ENCODE measurements at places on chromosomes 2 and 18.

DNA sequence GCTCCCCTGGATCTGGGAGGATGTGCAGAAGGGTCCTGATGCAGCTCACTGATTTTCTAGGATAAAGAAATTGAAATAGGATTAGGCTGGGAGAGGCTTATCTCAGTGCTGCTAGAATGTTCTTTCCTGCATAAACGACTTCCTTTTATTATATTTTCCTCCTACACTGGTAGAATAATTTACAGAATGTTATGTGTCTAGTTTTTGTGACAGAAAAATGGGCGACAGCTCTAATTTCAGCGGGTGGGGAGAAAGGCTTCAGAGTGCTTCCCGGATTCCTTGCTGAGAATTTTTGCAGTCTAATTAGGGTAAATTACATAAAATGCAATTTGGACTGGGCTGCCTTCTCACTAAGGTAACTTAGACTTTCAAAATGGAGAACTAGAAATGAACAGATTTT lies 66.2 kb downstream of the SKA1 start:
- no peak for DNase-seq

DNA sequence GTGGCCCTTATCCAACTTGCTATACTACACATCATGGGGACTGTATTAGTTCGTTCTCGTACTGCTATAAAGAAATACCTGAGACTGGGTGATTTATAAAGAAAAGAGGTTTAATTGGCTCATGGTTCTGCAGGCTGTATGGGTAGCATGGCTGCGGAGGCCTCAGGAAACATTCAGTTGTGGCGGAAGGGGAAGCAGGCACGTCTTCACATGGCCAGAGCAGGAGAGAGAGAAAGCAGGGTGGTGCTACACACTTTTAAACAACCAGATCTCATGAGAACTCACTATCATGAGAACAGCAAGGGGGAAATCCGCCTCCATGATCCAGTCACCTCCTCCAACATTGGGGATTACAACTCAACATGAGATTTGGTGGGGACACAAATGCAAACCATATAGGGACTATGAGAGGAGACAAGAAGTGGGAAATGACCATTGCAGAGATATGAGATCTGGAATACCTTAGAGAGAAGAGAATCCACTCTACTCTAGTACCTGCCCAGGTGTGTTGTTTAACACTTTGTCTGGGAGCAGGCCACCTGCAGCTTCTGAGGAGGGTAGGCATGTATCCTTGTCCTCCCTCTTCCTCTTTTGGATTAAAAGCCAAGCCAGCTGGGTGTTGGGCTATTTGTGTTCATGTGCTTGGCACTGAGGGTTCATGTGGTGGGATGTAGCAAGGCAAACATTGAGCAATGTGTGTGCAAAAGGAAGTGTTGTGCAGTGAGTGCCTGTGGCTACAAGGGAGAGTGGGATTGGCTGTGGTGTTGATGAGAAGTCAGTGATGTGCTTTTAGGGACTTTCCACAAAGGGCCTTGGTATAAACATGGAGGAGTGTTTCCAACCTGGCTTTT lies 22.8 kb downstream of the TTLL4 start:
- DNase-seq, result no peak

- no peak for DNase-seq
Observed at GRCh38 chr2:179262077-179262660, 2.5 kb downstream of the SESTD1 start.

DNA sequence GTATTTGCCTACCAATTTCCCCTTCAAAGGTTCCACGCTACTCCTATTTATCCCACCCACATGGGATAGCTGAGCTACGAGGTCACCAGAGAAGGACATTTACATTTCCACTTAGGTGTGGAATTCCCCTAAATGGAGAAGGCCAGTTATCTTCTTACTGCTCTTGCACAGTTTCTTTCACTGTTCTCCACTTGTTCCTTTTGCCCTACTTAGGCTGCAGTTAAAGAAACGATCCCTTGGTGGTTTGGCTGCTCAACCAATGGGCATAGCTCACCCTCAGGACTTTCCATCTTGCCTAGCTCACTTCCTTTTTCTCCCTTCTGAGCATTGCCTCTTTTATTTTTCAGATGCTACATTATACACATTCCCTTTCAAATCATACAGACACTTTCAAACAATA lies 11.2 kb upstream of the NABP1 start:
- DNase-seq, result no peak

DNA sequence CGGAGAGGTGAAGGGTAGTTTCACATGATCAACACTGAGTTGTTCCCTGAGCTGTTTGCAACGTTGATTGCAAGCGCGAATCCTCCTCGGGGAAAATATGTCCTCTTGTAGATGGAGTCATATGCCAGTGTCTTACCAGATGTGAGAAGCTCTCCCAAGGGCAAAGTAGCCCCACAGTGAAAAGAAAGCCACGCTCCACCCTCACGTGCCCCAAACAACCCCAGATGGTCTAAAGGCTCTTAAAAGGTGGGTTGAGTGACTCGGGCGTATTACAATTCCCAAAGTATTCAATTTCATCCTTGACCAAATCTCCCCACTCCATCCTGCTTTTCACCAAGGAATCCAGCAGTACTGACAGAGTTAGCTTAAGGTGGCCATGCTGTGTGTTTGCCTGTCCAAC lies 332.1 kb upstream of the SOX11 start:
- no peak for DNase-seq

GRCh38 chr2:168715849-168716248 lies 86.6 kb upstream of the NOSTRIN start:
- DNase-seq, result no peak

DNA sequence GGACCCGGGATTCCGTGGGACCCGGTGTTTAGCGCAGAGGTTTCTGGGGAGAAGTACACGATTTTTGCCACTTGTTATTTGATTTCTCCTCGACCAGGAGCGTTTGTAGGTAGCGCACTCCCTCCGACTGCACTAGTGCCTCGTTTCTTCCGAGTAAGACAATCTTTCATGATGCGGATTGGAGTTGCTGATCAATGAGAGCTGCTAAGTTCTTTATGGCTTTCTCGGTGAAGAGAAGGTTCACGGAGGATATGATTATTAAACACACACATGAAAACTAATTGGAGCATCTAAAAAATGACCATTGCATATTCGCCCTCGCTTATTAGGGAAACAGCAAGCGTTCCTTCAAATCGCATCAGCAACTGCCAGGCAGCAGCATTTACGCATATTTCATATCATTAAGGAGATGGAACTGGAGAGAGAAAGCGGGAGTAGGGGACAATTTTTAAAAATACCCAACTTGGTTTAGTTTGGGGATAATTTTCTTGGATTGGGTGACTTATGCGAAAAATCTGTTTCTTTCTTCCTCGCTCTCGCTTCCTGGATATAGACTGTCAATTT lies 616 bp downstream of the EML6 start:
- no peak for DNase-seq

DNA sequence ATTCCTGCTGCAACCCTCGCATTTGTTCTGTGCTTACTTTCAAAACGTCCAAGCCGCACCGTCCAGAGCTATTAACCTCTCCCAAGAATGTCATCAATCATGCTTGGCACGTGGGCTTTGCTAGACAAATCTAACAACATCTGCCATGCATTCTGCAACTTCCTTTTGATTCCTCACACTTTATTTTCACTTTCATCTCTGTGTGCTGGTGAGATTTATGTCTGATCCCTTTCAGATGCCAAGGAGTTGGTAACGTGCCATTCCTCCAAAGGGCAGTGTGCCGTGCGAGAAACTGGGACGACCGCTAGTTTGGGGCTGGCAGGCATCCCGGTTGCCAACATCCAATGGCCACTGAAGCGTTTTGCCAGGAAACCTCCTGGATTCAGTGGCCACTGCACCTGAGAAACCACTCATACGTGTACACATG lies 230.0 kb upstream of the PARD3B start:
- peak; percentile 65 for DNase-seq

DNA sequence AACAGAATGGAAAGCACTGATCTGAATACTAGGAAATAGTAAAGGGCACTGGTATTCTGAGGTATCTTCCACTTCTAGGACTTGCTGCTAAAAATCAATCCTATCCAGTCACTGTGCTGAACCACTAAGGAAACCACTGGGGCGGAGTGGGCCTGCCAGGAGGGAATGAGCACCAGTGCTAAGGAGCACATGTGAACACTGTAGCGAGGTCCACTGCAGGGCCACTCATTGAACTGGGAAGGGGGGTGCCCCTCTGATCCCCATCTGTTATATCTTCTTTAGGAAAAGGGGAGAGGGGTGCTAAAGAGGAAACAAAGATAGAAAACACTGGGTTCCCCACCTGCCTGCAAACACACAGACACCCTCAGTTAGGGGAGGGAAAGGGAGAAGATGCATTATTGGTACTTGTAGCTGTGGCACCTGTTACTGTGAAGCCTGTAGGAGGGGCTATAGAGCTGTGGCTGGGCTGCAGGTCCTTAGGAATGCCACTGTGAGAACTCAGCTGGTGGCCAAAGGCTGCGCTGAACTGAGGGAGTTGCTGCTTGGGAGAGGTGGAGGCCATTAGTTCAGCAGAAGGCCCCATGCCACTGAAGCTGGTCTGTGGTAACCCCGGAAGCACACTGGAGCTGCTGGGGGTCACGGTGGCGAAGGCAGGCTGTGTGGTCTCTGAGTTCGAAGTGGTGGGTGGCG lies 81.8 kb downstream of the INO80D start:
- no peak for DNase-seq

GRCh38 chr2:177691177-177691576 lies 298.6 kb downstream of the AGPS start:
- no peak for DNase-seq

DNA sequence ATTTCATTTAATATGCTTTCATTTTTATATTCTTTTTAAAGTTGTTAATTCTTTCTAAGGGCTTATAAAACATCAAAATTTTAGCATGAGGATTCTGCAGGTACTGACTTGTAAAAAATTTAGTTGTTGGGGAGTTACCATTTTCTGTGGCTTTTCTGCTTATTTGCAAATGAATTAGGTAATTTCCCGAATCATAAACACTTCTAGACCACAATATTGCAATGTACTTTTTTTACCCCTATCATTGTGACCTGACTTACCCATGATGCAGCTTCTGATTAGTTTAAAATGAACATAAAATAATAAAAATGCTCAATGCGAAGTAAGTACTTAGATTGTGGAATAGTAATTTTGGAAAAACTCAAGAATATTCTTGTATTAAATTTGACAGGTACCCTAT lies 11.4 kb downstream of the ARL6IP6 start:
- no peak for DNase-seq

DNA sequence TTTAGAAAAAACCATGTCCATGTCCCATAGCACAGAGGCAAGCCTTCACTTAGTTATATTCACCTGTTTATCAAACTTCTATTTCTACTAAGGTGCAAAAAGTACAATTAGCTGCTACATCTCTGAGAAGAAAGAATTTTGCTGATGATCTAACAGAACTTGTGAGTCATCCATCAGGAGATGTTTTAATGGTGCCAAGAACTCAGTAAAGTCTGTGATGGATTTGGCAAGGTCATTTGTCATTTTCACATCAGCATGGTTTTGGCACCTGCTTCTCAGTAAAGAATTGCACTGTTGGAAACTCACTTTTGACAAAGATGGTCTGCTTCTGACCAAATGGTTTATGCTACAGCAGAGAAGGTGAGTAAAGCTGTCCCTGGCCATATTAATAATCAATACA lies 195.7 kb upstream of the TMEFF2 start:
- DNase-seq, result no peak

DNA sequence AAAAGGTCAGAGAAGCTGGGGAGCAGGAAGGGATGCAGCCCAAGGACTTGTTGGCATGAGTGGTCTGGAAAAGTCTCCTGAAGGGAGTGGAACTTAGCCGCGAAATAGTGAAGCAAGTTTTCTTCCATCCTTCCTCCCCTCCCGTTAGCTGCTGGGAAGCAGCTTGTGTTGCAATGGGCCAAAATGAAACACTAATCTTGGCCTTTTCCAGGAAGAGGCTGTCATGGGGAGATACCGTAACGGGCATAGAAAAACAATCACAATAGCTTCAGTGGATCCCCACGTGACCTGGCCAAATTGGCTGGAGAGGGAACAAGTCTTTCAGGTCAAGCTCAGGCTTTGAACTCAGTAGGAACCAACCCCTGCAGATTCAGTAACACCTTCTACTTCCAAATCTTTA lies 49.3 kb downstream of the SEMA4F start:
- no peak for DNase-seq

GRCh38 chr2:14735696-14736095 lies 103.2 kb downstream of the LRATD1 start:
- DNase-seq, result no peak

GRCh38 chr2:24435391-24436316 lies 55.4 kb upstream of the NCOA1 start:
- DNase-seq, result peak; percentile 7

- DNase-seq, result peak; percentile 39
Observed at GRCh38 chr2:156784020-156784701, 348.0 kb downstream of the GPD2 start.

DNA sequence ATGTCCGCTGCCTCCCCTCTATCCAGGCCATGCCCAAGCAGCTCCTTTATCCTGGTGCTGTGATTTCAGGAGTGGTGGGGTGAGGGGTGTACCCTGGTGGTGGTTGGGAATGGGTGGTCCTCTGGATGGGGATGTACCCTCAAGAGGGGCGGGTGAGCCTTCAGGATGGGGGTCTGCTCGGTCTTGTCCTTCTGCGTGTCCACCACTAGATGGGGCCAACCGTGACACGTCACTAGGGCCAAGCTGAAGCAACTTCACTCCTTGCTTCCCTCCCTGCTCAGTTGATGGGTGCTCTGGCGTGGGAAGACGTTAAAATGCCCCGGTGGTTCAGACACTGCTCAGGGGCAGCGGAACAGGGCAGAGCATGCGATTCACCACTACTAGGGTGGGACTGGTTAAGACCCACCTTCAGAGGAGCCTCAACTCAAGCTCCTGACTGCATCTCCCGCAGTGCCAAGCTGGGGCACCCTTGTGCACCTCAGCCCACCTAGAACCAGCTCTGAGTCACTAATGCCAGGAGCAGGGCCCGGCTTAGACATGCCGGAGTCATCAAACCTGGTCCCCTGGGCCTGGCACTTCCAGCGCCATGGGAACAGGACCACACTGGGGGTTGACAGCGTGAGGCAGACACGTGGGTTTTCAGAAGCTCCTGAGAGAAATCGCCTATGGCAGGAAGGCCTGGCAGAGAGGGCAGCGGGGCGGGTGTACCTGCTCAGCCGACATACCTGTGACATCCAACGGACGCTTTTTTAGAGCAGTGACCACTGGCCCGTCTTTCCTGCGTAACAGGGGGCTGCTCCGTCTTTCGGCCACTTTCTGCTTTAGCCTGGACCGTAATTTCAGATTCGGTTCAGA lies 256.7 kb downstream of the HDAC4 start:
- no peak for DNase-seq

DNA sequence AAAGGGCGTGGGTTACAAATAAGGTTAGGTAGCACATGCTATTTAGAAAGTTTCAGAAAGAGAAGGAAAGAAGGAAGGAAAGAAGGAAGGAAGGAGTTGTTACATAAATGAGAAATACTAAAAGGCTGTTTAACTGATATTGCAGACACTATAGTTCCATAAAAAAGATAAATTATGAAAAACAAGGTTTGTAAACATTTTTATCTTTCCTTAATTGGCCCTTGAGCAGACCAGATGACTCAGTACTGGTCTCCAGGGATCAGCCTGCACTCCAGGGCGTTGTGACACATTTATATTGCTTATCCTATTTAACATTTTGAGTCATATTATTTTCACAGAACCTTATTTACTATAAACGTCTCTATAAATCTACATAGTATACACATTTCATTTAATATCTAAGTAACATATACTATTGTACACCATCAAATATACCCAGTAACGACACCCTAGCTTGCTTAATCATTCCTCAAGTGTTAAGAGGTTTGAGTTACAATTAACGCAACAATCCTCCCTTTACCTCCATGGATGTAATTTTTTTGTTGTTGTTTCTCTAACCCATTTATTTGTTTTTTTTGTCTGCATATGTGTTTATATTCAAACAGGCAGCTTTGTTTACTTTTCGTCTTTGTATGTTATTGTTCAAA lies 2.8 kb upstream of the RAB31 start:
- no peak for DNase-seq

- no peak for DNase-seq
Observed at GRCh38 chr18:40485318-40485717, 1469.7 kb upstream of the PIK3C3 start.
